HL-60 (cell line): ENCODE measurements at places on chromosomes 7 and 10.

- DNase-seq: no peak
These were observed 25.7 kb downstream of the STK32C start for GRCh38 chr10:132281915-132282666.

GRCh38 chr7:45177801-45178200 lies 20.2 kb downstream of the RAMP3 start:
- no peak for DNase-seq

DNA sequence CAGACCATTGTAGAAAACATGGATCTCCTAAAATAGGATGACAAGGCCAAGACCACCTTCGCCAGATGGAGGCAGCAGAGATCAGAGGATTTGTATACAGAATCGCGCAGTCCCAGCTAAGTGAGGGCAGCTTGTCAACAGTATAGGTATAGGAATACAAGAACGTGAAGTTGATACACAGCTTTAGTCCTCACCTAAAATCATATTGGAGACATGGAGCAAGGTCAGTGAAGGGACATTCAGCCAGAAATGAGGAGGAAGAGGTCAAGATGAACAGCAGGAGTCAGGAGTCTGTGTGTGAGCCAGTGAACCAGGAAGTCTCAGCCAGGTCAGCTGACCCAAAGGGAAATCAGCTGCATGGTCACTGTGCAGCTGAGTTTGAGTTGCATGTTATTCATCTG lies 263.4 kb upstream of the PRKCQ start:
- DNase-seq: no peak

DNA sequence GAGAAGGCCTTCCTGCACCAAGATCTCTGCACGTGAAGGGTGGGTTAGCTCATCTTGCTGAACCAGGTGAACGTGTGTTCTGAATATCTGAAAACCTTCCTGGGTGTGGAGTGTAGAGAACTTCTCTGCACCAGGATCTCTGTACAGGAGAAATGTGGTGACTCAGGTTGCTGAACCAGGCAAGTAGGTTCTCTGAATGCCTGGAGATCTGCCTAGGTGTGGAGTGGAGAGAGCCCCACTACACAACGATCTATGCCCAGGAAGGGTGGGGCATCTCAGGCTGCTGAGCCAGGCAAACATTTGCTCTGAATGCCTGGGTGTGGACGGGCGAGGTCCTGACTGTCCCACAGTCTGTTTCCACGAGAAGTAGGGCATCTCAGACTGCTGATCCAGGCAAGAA lies 1002.3 kb upstream of the KCND2 start:
- DNase-seq: no peak

GRCh38 chr10:101619983-101620382 lies 31.9 kb downstream of the DPCD start:
- DNase-seq: no peak

DNA sequence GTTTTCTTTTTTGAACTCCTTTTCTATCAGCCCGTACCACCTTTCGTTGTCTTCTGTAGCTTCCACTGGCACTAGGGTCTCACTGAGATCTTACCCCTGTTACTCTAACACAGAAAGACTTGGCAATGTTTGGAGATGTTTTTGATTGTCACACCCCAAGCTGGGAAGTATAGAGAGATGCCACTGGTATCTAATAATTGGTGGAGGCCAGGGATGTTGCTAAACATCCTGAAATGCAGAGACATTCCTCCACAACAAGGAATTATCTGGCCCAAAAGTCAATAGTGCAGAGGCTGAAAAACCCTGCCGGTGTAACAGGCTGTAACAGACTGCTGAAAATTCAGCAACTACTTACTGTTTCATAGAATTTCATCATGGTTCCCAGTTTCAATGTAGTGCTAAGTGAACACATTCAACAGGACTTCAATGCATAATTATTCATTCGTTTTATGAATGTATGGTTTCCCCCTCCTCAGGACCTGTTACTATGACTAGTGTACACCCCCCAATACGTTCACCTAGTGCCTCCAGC lies 115.9 kb downstream of the TRIM24 start:
- no peak for DNase-seq

DNA sequence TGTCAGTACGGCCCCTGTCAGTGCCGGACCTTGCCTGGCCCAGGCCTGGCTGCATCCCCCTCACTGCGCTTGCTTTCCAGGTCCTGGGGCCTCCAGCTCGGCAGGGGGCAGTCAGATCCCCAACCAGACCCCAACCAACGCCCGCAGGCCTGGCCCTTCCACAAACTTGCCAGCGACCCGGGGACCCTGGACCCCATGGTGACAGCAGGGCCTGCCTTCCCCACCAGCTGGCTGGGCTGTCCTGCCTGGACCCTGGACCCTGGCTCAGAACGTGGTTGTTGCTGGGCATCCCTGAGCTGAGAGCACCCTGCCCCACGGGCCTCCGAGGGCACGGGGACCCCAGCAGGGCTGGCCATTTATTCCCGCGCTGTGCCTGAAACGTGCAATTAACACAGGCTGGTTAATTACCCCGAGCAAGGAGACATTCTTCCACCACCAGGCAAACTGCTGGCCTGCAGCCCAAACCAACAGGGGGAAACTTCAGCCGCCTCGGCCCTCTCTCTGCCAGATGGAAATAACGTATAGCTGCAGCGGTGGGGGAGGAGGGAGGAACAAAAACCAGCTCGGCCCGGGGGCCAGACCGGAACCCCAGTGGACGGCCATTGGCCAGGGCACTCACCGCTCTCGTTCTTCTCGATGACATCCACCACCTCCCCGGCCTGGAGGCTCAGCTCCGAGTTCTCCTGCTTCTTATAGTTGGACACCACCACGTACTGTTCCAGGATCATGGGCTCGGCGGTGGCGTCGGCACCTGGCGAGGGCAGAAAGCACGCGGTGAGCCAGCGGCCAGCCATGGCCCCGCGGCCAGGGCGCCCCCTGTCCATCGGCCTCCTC lies 167.1 kb downstream of the NEURL1 start:
- peak; percentile 40 for DNase-seq

- DNase-seq: no peak
These were observed 2.0 kb downstream of the COPS6 start for GRCh38 chr7:100090527-100091410.

- no peak for DNase-seq
These were observed 139.5 kb downstream of the SRPK2 start for GRCh38 chr7:105249216-105249615.

- DNase-seq: no peak
These were observed 11.1 kb upstream of the INA start for GRCh38 chr10:103265717-103266329.

DNA sequence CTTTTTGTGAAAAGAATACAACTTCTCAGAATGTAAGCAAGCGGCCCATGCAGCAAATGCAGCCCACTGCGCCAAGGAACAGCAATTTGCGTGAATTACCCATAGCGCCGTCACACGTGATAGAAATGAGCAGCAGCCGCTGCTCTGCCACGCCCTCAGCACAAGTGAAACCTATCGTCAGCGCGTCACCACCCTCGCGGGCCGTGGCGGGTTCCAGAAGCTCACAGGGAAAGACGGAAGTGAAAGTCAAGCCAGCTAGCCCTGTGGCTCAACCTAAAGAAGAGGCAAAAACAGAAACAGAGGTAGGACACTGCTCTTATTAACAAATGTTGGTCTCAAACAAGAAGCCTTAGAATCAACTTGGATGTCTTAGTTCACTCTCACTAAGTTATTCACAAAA lies 70.5 kb downstream of the SHH start:
- DNase-seq: peak; percentile 77

GRCh38 chr10:30538086-30538485 lies 91.5 kb downstream of the LYZL2 start:
- no peak for DNase-seq

GRCh38 chr10:12351447-12351846 lies 2.1 kb downstream of the CAMK1D start:
- DNase-seq: no peak

DNA sequence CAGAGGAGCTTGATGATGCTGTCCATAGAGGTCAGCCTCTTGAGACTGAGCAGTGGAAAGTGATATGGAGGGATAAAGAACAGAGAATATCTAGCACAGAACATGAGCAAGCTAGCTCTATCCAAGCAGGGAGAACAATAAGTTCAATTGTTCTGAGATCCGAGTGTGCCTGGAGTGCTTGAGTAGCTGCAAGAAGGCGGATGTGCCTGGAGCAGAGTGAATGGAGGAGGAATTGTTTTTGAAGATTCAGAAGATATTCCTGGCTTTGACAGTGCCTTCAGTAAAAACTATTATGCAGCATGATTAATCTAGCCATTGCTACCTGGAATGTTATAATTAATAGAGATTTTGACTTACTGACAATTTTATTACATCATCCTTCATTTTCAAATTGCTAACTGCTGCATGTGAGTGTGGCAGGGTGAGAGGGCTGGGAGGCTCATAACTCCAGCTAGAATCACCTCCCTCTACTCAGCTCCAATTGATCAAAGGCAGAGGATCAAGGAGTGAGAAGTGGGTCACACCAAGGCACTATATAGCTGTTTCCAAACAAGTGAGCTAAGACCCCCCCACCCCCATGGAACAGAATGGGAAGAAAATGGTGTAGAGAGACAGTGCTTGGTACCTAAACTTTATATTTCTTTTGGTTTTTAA lies 302.8 kb downstream of the ADRA2A start:
- DNase-seq: no peak

DNA sequence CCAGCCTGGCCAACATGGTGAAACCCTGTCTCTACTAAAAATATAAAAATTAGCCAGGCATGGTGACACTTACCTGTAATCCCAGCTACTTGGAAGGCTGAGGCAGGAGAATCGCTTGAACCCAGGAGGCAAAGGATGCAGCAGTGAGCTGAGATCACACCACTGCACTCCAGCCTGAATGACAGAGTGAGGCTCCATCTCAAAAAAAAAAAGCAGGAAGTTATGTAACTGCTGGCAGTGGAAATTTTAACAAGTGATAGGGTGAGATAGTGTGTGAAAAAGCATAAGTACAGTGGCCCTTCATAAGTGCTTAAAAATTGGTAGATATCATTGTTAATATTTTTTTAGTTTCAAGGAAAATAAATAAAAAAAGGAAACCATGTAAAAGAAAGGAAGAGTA lies 12.3 kb downstream of the AKR1C3 start:
- no peak for DNase-seq

DNA sequence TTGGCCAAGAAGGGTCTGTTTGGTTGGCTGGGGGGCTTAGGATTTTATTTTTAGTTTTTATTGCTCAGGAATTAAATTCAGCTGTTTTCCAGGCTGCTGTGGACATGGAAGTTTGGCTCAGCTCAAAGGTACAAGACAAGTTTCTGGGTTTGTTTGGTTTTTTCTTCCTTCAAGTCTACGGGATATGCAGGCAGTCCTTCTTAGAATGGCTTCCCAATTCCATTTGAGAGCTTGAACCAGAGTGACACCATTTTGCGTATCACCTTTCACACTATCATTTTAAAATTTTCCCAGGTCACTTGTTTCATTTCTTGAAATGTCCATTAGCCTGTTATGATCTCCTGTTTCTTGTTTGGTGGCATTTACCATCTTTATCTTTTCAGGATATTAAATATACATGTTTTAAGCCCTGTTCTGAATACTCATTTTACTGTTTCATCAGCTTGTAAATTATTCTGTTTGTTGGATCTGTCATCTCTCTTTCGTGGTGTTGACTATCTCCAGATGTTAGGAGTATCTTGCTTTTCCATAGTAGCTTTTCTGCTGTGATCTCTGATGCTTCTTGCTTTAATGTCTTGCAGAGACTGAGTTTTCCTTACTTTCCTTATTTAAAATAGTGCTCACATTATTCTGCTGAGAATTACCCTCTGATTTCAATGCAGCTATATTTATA lies 9.4 kb upstream of the TMEM168 start:
- DNase-seq: no peak

DNA sequence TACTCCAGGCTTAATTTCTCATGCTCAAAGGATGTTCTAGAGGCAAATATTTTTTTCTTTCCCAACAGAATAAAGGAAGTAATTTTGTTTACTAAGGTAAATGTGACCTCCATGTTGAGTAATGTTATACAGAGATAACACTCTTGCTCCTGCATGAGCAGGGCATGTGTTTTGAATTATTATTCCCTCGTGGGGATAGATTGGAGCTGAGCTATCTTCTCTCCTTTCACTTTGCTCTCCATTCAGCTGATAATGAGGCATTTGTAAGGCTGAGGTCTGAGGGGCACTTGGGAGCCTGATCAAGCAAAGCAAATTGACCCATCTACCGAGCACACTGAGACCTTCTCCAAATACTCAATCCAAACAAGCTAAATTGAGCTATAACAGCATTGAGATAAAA lies 50.7 kb upstream of the GHITM start:
- no peak for DNase-seq

- no peak for DNase-seq
These were observed 33.4 kb downstream of the TAS2R41 start for GRCh38 chr7:143510854-143511592.

DNA sequence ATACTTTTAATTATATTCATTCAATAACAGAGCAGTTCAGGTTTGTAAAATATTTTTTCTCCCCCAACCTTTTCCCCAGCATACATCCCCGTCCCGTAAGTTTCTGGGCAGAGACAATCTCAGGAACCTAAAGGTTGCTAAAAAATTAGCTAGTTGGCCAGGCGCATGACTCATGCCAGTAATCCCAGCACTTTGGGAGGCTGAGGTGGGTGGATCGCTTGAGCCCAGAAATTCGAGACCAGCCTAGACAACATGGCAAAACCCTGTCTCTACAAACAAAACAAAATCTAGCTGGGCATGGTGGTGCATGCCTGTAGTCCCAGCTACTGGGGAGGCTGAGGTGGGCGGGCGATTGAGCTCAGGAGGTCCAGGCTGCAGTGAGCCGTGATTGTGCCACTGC lies 40.2 kb downstream of the TCF7L2 start:
- DNase-seq: no peak

GRCh38 chr10:120630266-120630665 lies 173.2 kb downstream of the PLPP4 start:
- DNase-seq: no peak

DNA sequence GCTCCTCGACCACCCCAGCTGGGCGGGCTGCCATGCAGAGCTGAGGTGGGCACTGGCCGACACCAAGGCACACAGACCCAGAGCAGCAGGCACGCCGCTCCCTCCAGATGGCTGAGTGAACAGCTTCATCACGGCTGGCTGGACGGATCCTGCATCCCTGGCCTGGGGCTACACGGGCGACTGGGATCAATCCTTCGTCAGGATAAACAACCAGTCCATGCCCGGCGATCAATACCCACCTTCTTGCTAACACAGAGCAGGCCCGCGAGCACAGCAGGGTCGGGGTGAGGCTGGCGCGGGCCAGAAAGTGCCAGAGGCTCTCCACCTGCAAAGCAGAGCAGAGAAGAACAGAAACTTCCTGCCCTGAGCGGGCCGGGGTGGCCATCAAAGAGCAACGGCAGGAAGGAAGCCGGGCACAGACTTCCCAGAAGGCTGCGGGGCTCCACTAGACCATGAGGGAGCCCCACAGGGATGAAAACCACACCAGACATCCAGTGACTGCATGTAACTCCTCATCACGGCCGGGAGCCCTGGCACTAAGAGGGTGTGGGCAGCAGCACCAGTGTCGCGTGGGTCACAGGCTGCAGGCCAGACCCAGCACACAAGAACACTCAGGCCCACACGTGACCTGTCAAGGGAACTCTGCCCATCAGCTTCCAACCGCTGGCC lies 166.4 kb downstream of the MAD1L1 start:
- DNase-seq: no peak
